ENCODE measurements at places on chromosomes 5 and 9. TPM values are rescaled to one million over a fixed set of nuclear protein-coding genes. Genes with fewer than 3 reads are reported as not detected.
A peak's percentile ranks its signal among the peaks of the same experiment; 100 is the strongest.

Gene PCA3
- total RNA-seq: not detected

Gene TRUB2
- total RNA-seq: 26.2 TPM

Gene ALDH1A1
- 8.8 TPM for total RNA-seq

Gene HRCT1
- 0.81 TPM for total RNA-seq

Gene KCNN2
- not detected for total RNA-seq

Gene FAM163B
- not detected for total RNA-seq

Gene STOML2
- total RNA-seq: 65.3 TPM

Gene PRRC2B
- 162 TPM for total RNA-seq

- DNase-seq: no peak
Observed at GRCh38 chr5:35685161-35685560, 67.5 kb downstream of the SPEF2 start.

- no peak for DNase-seq
Observed at GRCh38 chr5:75324791-75325190, 12.2 kb upstream of the HMGCR start.

DNA sequence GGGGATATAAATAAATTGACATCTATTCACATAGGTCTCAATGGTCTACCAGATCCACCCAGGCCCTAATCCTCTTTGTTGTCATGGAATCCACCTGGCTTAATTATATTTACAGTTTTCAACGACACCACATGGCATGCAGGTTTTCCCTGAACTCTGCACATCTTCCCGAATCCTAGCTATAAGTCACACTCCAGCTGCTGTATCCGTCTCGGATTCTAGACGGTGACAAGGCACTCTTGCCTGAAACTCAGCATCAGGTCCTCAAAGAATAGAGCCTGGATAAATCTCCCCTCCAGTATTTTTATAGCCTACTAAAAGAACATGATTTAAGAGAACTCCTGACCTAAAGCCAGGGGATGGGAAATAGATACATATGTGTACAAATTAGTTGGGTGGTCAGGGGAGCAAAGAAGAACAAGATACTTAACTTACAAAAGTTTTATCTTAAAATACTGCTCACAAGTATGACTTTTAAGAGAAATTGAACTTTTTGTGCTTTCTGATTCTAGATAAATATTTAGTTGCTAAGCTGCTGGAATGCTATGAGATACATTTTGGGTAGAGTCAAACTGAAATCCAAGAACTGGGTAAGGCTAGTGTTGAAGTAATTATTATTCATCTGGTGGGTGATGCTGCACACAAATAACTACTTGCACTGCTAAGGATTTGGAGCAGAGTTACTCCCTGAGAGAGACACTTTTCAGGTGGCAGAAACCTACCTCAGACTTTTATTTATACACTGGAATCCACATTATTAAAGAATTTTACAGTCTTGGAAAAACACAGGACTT lies 187.3 kb downstream of the EFNA5 start:
- DNase-seq: no peak

GRCh38 chr9:26261503-26262330 lies 583.5 kb upstream of the TUSC1 start:
- peak; percentile 79 for DNase-seq

- no peak for DNase-seq
Observed at GRCh38 chr5:179794171-179794570, 385 bp downstream of the LTC4S start.

DNA sequence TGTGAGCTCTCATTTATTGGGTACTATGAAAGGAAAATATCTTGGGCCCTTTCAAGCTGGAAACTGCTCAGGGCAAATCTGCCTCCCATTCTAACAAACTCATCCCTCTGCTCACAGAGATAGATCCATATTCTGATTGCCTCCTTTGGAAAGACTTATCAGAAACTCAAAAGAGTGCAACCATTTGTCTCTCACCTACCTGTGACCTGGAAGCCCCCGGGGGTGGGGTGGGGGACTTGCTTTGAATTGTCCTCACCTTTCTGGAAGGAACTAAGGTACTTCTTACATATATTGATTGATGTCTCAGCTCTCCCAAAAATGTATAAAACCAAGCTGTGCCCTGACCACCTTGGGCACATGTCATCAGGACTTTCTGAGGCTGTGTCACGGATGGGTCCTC lies 125.3 kb downstream of the ATP10B start:
- no peak for DNase-seq

GRCh38 chr5:178403956-178404600 lies 171.5 kb upstream of the PHYKPL start:
- DNase-seq: no peak

DNA sequence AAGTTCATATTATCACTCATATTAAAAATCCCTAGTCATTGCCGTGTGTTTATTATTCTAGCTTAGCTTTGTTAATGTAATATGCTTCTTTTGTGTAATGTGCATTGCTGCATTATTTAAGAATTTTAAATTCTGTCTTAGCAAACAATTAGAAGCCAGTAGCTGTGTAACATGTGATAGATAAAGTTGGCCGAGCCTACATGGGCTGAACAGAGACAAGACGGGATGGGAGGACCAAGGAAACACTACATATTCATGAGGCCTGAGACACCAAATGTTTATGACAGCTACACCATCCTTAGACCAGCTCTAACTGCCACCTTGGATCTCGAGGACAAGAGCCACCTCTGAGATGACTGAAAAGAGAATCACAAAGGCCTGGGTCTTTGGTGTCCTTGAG lies 51.0 kb upstream of the COL15A1 start:
- DNase-seq: no peak

GRCh38 chr5:168312606-168313295 lies 21.3 kb downstream of the WWC1 start:
- DNase-seq: no peak

GRCh38 chr5:173772384-173773059 lies 115.6 kb upstream of the CPEB4 start:
- no peak for DNase-seq

DNA sequence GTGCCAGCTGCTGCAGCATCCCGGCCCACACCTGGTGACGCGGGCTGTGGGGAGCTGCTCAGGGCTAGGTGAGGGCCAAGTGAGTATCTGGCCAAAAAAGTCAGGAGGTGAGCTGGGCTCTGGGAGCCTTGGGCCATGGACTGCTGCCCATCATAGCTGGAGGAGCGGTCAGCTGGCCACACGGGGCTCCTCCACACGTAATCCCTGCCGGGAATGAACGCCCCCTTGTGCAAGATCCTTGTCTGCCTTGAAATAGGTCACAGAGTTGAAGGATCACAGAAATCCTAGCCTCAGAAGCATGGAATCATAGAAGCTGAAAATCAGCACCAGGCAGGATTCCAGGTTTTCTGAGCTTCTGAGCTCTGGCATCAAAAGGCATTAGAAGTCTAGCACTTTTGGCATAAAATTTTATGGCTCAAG lies 16.8 kb upstream of the COL27A1 start:
- peak; percentile 42 for DNase-seq

- DNase-seq: peak; percentile 23
Observed at GRCh38 chr5:19240170-19240569, 747.8 kb downstream of the CDH18 start.

DNA sequence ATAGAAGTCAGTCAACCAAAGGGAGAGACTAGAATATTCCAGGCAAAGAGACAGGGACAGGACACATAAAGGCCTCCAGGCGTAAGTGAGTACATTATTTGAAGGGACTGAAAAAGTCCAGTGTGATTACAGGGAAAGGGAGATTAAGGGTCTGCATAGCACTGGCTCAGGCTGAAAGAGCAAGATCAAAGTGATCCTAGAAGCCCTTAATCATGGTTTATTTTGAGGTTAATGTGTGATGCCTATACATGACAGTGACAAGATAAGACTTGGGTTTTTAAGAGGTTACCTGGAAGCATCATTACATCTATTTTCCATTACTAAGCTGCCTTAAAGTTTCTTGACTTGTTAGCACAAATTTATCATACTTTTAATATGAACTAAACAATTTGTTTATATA lies 25.8 kb downstream of the LMBRD2 start:
- DNase-seq: no peak

DNA sequence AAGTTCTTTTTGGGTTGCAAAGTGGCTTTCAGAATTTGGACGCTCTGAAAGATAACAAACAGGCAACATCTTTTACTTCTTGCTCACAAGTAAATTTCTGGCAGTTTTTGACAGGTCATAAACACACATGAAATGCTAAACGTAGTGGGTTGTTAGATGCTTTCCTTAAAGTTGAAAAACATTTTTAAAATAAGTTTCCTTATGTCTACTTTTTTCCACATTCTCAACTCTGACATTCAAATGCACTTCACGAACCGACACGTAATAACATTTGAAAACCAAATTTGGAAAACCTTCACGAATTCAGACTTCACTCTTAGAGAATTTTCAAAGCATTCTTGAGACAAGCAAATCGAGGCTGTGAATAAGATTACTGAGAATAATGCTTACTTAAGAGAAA lies 26.9 kb downstream of the MTX3 start:
- DNase-seq: no peak

- no peak for DNase-seq
Observed at GRCh38 chr5:152271420-152271819, 133.7 kb downstream of the NMUR2 start.

DNA sequence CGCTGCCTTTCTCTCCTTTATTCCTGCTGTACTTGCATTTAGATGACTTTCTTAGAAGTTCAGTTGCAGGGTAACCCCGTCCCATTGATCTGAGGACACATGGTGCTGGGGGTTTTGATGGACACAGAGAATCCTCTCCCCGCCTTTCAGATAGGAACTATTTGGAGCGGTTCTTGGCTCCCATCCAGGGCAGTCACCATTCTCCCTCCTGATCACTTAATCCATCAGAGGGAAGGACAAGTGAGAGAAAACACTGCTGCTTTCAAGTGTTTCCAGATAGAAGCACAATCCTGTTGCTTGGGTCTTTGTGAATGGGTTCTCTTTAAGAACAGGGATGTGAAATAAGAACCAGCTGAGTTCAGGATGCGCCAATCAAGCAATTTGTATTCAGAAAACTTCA lies 85.2 kb downstream of the IRX1 start:
- no peak for DNase-seq

DNA sequence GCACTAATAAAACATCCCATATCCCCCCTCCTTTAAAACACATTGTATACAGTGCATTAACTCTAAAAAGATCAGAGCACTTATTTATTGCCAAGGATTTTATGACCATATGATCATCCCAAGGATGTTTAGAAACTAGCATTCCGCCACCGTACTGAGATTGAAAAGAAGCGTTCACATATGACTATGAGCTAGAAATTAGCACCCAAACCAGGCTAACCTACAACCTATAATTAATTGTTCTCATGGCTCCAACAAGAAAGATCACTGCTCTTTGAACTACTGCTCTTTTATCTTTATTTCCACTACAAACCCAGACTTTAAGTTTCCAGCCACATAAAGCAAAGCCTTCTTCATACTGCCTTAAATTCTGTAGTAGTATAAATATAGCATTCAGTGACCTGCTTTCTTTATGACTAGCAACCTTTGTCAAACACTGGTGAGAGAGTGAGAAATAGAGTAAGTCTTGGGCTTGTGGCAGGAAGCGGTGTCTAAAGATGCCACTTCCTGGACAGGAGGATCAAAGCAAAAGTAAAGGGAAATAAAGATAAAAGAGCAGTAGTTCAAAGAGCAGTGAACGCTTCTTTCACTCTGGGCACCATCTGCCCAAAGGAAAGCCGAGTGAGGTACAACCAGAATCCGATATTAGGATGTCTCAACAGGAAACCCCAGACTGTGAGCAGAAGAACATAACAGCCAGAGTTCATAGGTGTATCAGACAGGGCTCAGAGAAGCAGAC lies 151.1 kb upstream of the ERCC6L2 start:
- DNase-seq: no peak

GRCh38 chr9:86839522-86839921 lies 107.8 kb downstream of the GAS1 start:
- no peak for DNase-seq

Data from fibroblast of the aortic adventitia (primary cell).